Motor neuron (in vitro differentiated cells): ENCODE measurements at places on chromosomes 3 and 15. TPM values are rescaled to one million over a fixed set of nuclear protein-coding genes. Genes with fewer than 3 reads are reported as not detected.

DNA sequence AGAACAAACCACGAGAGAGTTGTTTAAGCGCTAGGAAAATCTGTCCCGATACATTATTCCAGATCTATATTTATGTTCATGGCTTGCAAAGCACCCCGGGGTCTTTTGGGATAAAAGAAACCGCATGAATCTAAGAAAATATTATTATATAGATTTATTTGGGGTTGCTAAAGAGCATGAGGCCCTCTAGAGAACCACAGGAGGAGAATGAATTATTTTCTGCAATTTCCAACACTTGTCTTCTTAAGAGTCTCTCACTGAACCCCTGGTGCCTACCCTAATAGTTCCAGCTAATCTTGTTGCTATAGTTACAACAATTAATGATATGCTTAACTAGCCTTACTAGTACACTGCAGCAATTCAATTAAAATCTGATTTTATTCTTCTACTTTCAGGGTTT is 79.6 kb downstream of the ARRDC4 start:
- ATAC-seq = no peak

DNAH12 gene
- total RNA-seq = 0.31 and 1.1 TPM in 2 replicates

SLC51A gene
- 6.1 and 10.6 TPM in 2 replicates for total RNA-seq

AQP9 gene
- 0.05 TPM in 1 of 2 replicates, not detected in the other for total RNA-seq

CD80 gene
- 0.38 and 0.58 TPM in 2 replicates for total RNA-seq
